ENCODE measurements at places on chromosomes 4 and X.

DNA sequence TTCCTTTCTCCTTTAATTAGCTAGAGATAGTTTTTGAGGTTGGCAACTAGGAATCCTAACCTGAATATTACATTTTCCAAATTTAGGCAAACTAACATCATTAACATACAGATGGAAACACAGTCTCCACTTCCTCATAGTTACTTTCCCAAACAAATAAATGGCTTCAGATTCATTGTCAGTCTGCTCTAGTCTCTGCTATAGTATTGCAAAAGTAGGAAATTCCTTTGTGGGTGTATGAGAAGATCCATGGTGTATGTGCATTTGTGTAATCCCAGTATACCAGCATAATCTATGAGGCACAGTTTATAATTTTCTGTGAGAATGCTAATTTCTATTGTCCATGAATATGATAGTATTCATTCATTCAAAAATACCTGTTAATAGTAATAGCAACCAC, 3.0 kb upstream of the NDP start:
- DNase-seq, result no peak

DNA sequence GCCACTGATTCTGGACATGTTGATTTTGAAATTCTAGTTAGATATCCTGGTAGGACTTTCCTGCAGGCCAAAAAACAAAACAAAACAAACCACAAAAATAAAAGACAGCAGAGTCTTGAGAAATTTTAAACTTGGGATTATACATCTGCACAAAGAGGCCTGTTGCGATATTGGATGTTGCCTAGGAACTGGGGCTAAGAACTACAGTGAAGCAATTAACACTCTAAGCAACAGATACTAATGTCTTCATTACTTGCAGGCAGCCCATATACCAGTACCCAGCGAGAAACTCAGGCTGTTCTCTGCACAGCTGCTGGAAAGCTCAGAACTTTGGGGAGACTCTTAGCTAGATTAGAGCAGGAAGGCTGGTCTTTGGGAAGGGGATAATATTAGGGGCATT, 69.1 kb upstream of the SCOC start:
- no peak for DNase-seq

- DNase-seq, result no peak
These were observed 218.5 kb downstream of the APBB2 start for GRCh38 chr4:40995850-40996249.

GRCh38 chr4:163679189-163679588, 184.7 kb downstream of the TMA16 start:
- peak; percentile 5 for DNase-seq

GRCh38 chrX:53287493-53288138, 6.2 kb upstream of the IQSEC2 start:
- no peak for DNase-seq

GRCh38 chr4:8537041-8537461, 43.1 kb upstream of the GPR78 start:
- no peak for DNase-seq

DNA sequence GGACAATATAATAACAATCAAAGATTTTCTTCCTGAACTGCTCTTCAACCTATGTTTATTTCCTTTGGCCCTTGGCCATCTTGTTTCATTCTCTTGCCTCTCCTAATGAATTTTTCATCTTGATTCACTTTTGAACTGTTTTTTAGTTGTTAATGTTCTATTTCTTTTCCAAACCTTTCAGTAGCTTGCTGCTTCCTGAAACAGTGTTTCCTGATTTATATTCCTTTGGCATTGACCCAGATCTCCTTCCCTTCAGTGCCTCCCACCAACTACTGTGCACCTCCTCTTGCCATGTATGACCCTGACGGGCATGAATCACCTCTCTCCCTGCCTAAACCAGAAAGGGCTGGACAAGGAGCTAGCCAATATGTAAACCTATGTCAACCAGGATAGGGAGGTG, 25.6 kb upstream of the SPP1 start:
- DNase-seq, result no peak

GRCh38 chr4:150224896-150225591, 146.8 kb downstream of the DCLK2 start:
- no peak for DNase-seq

GRCh38 chrX:19555683-19556082, 40.4 kb upstream of the MAP3K15 start:
- no peak for DNase-seq

- DNase-seq, result no peak
These were observed 10.7 kb downstream of the USP9X start for GRCh38 chrX:41095908-41096307.

DNA sequence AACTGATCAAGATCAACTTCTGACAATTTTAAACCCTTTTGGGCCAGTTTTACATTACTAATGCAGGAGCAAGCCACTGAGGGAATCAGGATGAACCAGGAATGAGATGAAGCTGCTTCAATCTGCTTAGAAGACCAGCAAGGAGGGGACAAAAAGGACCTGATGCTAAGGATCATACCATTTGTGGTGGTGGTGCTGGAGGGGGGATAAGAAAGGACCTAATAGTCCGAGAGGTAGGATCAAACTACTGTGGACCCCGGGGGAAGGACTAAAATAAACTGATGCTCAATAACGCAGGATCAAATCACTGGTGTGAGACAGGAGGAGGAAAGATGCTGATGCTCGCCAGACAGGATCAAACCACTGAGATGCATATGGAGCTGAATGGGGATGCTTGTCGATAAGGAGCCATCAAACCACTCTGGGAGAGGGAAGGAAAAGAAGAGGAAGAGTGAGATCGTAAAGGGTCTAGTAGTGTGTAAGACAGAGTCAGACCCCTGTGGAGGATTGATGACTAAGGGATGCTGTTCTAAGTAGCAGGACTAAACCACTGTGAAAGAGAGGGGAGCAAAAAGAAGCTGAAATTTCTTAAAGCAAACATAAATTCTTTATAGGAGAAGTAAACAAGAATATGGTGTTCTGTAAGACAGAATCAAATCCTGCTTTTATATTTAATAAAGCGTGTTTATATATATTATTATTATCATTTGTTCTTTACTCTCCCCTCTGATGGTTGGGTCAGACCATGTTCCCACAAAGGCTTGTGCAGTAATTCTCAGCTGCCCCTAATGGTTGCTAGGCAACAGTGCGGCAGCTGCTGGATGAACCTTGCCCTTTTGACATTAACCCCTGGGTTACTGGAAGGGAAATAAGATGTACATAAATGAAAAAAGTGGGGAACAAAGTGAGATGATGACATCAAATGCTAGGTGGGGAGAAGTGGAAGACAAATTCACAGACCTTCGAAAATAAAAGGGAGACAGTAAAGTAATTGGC, 432.5 kb upstream of the FGF16 start:
- DNase-seq, result no peak

GRCh38 chr4:7388627-7389026, 46.1 kb downstream of the PSAPL1 start:
- no peak for DNase-seq

DNA sequence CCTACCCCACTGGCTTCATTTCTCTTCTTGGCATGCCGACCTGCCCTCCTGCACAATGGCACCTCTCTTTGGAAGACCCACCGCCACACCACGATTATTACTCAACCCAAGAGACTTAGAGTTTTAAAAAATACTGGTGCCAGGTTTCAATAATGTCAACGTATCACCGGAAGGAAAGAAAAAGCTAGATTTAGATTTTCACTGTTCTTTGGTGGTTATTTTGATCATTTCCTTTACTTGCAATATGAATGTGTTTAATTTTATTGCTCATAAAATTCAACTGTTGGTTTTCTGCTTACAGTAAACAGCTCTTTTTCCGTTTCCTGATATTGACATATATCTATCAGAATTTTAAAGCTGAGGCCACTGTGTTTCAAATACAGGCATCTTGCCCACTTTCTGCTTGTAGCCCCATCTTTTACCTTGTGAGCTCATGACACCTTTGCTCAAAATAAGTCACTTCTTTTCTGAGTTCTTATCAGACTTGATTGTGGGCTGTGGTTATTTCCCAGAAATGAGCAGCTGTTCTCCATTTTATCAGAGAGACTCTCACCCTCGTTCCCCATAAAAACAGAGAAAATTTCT, 439.1 kb downstream of the INPP4B start:
- no peak for DNase-seq

DNA sequence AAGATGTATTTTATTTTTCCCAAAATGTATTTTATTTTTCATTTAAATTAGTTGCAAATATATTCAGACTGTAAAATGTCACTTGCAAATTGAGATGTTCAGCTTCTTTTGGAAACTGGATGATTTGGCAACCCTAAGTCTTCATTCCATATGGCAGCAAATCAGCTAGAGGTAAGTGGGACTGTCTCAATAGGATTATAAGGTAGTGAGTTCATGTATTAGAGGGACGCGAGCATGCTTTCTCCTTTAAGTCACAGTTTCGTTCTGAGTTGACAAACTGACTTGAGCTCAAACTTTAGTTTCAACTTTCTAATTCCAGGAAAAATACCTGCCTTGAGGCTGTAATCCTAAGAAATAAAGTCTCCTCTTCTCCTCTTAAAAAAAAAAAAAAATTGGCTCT, 44.2 kb upstream of the TMEM131L start:
- DNase-seq, result no peak

GRCh38 chr4:150094676-150095075, 16.4 kb downstream of the DCLK2 start:
- DNase-seq, result no peak

- peak; percentile 12 for DNase-seq
These were observed at the start of gene SMAD1 for GRCh38 chr4:145481164-145481941. SMAD1 (plus strand) TSS chr4:145481853; CDS start chr4:145514614, 32,761 bp downstream.

- DNase-seq, result no peak
These were observed 202.9 kb downstream of the CHIC1 start for GRCh38 chrX:73765776-73766430.

- DNase-seq, result no peak
These were observed 113.2 kb upstream of the SPRY1 start for GRCh38 chr4:123283371-123283895.

Data from K562 (cell line).